ENCODE measurements at places on chromosomes 3 and 15. TPM values are rescaled to one million over a fixed set of nuclear protein-coding genes. Genes with fewer than 3 reads are reported as not detected.

Gene CKMT1A
- total RNA-seq, result not detected

Gene MAGI1
- 6.4 TPM for total RNA-seq

Gene DNAH1
- 0.50 TPM for total RNA-seq

Gene CCDC13
- total RNA-seq, result 1.2 TPM

Gene PAK6
- 3.5 TPM for total RNA-seq

Gene ARGFX
- total RNA-seq, result not detected

Gene GPR87
- total RNA-seq, result 0.17 TPM

Gene GOLGA6B
- total RNA-seq, result not detected

Gene PLSCR2
- total RNA-seq, result not detected

Gene SYNPR
- not detected for total RNA-seq

Gene GP5
- total RNA-seq, result not detected

Gene MST1R
- total RNA-seq, result 0.50 TPM

Gene CYP11A1
- total RNA-seq, result 0.84 TPM

Gene CACNA1D
- under 0.01 TPM for total RNA-seq

Gene REC114
- total RNA-seq, result not detected

Gene HHATL
- not detected for total RNA-seq

Gene AGBL1
- not detected for total RNA-seq

Gene FBXO40
- total RNA-seq, result not detected

Gene UPK1B
- not detected for total RNA-seq

Gene GNAT1
- not detected for total RNA-seq

Gene ARNT2
- 8.4 TPM for total RNA-seq

All from bronchus fibroblast of lung (primary cell).